ENCODE measurements at places on chromosomes 7 and 10.

GRCh38 chr10:101233443-101233842 is 4.2 kb upstream of the LBX1 start:
- DNase-seq, result no peak

DNA sequence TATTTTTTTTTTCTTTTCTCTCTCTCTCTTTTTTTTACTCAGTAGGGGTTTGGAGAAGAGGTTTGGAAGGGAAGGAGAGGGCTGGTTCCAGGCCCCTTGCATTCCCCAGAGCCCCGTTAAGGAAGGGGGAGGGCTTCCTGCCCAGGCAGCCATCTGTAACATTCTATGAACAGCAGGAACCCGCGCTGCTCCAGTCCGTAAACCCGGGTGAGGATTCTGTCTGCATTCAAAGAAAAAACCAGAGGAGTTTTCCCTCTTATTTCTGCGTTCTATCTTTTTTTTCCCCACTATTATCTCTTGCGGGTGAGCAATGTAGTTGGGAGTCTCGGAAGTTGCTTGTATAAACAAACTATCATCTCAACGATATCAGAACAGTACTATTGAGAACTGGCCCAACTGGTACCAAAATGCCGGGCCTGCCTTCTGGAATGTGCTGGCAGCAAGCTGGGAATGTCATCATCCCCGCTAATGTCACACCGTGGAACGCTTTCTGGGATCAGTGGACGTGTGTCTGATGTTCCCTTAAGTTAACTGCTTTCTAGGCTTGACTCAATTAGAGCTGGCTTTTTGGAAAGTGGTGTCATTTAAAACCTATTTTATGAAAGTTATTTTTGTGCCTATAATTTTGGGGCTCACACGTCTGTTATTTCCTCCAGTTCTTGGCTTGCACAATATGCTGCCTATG is 153.1 kb upstream of the MEOX2 start:
- no peak for DNase-seq

DNA sequence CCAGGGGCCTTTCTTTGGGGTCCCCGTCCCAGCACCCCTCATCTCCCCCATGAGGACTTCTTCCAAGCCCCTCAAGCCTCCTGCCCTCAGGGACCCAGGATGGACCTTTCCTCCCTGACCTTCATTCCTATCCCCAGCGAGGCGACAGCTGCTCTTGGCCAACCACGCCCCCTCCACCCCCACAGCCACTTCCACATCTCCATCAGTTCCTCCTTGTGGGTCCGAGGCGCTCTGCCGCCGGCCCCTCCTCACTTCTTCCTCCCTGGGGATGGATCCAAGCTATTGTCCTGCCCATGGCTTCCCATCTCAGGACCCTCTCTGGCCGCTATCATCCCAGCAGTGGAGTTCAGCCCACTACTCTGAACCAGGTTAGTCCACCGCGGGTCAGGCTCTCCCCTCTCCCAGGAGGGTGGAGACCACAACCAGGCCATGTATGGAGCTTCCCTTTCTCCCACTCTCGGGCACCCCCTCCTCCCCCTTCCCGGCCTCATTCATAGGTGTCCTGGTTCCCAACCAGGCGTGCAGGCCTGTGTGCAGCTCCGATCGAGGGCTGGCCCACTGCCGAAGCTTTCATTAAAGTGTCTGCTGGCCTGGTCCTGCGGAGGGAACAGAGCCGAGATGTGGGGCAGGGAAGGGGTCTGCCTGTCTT is 1.7 kb upstream of the SH2B2 start:
- no peak for DNase-seq

DNA sequence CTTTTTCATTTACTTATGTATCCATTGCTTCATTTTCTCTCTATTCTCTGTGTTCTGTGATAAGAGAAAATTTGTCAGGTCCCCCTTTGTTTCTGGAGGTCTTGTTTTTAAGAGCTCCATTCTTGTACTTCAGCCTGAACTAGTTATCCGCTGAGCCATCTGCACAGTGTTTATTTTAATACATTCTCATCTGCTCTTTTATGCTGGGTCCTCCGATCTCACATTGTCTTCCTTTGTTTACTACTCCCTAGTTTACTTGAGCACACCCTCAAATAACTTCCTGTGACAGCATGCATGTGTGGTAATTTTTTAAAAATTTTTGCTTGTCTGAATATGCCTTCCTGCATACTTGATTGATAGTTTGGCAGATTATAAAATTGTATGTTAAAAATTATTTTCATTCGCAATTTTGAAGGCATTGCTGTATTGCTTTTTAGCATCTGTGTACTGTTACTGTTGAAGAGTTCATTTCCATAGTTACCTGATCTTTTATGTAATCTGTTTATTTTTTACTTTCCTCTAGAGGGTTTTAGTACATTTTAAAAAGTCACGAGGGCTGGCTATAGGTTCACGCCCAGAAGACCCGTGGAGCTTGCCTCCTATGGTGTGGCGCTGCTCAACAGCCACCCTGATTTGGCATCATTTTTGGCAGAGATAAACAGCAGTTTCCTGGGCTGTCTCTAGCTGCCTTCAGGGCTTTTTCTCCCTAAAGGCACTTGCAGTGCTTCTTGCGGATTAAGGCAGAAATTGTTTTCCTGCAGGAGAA is 31.9 kb downstream of the RSBN1L start:
- peak; percentile 41 for DNase-seq

DNA sequence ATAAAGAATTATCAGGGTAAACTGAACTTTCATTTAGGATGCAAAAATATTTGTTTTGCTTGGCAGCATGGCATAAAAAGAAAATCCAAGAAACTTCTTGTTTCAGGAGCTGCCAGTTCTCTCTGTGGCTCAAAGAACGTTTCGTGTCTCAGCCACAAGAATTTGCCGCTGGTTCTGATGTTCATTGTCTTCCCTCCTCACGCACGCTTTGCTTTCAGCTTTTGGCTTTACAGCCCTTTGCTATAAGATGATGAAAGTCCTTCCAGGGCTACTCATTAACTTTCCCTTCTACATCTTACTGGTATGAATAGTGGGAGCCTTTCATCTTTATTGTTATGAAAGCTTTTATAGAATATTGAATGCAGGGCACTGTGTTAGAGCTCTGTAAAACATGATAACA is 124.7 kb downstream of the BICC1 start:
- no peak for DNase-seq

GRCh38 chr10:120279196-120279595 is 177.8 kb upstream of the PLPP4 start:
- DNase-seq, result no peak

DNA sequence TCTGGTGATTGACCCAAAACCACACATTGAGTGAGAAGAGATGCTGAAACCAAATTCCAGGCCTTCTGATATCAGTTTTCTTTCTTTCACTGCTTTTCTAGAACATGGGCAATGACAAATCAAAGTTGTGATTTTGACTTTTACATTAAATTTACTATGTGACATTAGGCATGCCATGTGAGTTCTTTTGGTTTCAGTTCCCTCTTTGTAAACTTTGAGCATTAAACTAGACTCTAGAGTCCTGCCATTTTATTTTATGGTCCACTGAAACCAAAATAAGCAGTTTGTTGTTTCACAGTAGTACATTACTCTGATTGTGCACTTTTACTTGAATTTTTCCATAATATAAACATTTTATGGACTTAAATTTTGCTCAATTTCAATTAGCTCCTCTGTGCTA is 381.1 kb upstream of the SEMA3D start:
- DNase-seq, result no peak

- peak; percentile 45 for DNase-seq
Observed at GRCh38 chr7:6392712-6393666, 54.8 kb downstream of the DAGLB start.

DNA sequence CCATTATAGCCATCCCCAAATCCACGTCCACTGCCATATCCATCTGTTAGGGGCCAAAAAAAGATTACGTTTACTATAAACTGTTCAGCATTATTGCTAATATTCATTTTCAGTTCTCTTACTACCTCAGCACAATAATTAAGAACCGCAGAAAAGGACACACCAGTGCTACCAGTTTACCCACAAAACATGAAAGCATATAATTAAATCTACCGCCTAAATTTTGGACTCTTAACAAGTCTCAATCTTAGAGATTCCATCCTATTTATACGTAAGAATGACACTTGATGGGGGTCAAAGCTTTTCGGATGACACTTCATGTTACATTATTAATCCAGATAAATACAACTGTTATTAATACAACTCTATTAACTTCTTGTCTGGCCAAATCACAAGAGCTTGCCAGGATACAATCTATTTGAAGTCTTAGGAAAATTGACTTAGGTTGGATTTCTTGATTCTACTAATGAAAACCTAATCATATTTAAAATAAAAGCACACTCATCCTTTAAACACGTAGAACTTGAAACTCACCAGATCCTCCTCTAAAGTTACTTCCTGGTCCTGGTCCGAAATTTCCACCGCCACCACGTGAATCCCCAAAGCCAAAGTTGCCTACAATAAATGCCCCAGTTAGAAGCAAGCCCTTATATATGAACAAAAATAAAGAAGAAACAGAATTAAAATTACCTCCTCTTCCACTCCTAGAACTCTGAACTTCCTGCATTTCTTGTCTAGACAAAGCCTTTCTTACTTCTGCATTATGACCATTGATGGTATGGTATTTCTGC is 4.5 kb downstream of the HNRNPA2B1 start:
- DNase-seq, result no peak

- DNase-seq, result no peak
Observed at GRCh38 chr7:122743211-122743610, 40.5 kb upstream of the RNF148 start.

- DNase-seq, result no peak
Observed at GRCh38 chr7:43039346-43039745, 73.1 kb upstream of the HECW1 start.

DNA sequence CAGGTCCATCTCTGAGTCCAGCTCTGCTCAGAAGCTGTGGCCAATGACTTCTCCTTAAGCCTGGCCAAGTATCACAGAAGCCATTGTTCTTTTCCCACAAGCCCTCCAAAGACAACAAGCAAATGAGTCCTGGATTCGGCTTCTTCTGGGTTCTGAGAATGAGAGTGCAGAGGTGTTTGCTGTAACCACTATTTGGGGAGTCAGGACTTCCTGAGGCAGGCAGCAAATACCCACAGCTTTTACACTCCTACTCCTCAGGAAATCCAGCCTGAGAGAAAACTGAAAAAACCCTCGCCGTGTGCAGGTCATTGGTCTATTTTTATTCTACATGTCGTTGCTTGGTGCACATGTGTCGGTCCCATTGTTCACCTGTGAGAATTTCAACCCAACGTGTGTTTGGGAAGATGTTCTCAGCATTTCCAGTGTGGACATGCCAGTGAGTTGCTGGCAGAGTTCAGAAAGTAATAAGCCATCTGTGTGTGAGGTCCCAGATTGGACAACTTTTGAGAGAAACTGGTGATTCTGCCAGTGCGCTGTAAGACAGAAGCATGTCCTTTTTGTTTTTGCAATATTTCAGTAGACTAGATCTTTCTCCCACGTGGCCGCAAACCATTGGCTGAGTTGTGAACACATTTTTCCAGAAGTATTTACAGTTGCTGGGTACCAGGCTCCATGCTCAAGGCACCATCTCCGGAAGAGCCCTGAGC is 121.6 kb upstream of the LYZL2 start:
- no peak for DNase-seq

- DNase-seq, result no peak
Observed at GRCh38 chr7:985915-986741, 3.1 kb downstream of the CYP2W1 start.

GRCh38 chr7:149724661-149725425 is 48.5 kb downstream of the ZNF467 start:
- no peak for DNase-seq

- no peak for DNase-seq
Observed at GRCh38 chr7:122485856-122486255, 181.3 kb upstream of the FEZF1 start.

GRCh38 chr7:50738932-50739331 is 43.8 kb downstream of the GRB10 start:
- no peak for DNase-seq

DNA sequence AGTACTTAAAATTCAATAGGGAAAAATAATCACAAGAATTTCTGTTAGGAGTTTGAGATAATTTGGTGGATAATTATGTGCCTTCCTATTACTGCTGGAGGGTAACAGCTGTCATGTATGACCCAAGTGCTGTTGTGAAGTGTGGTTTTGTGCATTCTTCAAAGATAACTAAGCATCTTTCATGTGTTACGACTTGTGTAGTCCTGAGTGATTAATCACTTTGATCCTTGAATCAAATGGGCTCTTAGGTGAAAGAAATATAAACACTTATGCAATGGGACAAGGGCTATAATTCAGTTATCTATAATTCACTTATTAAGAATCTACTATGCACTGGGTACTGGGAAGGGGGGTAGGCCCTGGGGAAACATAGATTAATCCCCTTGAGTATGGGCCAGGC is 89.0 kb downstream of the CH25H start:
- no peak for DNase-seq

DNA sequence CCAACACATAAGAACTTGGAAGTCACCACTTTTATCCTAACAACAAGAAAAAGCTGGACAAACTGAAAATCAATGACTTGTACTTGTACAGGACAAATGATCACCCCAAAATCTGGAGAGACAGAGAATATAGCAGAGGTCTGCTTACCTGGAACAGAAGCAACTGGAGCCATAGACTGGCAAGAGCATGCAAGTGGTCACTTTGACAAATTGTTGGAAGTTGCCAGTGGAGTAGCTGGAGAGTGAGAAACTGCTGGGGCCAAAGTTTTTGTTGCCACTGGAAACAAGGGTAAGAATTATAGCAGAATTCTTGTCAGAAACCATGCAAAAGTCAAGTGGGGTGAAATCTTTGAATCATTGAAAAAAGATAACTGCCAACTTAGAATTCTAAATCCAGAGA is 35.2 kb downstream of the NPY start:
- DNase-seq, result no peak

DNA sequence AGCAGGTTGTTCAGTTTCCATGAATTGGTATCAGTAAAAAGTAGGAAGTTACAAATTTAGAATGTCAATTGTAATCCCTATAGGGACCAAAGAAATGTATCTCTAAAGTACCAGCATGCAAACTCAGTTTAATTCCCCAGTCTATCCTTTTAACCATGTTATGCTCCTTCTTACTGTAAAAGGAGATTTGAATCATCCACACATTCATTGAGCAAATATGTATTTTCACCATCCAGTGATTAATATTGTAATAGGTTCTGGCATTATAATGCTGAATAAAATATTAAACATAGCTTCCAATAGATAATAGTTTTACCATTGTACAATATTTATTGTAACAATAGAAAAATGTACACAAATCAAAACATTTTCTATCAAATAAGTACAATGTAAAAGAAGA is 228.2 kb upstream of the SEMA3A start:
- no peak for DNase-seq

DNA sequence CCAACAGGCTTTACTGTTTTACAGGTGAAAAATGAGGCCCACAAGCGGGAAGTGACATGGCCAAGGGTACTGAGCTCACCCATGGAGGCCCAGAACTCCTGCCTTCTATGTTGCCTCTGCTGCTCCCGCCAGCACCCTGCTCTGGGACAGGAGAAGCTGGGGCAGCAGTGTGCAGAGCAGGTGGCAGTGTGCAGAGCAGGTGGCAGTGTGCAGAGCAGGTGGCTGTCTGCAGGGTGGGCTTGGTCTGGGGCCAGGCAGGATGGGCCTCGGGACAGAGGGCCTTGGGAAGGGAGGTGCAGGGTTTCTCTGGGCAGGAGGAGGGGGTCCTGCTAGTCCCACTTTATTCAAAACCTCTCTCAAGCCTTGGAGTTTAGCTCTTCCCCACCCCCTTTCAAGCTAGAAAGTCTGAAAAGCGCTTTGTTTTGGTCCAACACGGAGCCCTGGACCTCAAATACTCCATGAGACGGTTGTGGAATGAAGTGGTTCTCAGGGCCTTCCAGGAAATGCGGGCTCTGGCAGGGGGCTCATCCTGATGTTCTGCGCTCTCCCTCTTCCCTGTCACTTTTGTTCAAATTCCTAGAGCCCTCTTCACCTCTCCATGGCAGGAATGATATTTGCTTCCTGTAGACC is 26.8 kb downstream of the TSPAN15 start:
- DNase-seq, result no peak

Measured in amniotic stem cell (primary cell).